Activated naive CD8-positive, alpha-beta T cell treated with anti-CD3 and anti-CD28 coated beads, Interleukin-2, amount 50 U/mL, for 24 hours (primary cell): ENCODE measurements at places on chromosomes 1 and 21.
A peak's percentile ranks its signal among the peaks of the same experiment; 100 is the strongest.

GRCh38 chr21:28337315-28337714, 655.4 kb downstream of the LTN1 start:
- DNase-seq, result no peak

- DNase-seq, result no peak
These were observed 25.6 kb downstream of the DIRAS3 start for GRCh38 chr1:68024635-68025338.

GRCh38 chr21:34544032-34544496, 32.1 kb upstream of the KCNE1 start:
- peak; percentile 53 for DNase-seq

- DNase-seq, result no peak
These were observed 317.0 kb downstream of the USP25 start for GRCh38 chr21:16046656-16047330.

- DNase-seq, result peak; percentile 43
These were observed 45.1 kb downstream of the SLC2A1 start for GRCh38 chr1:42913426-42914091.

- no peak for DNase-seq
These were observed 215.7 kb upstream of the FGGY start for GRCh38 chr1:59081181-59081580.
